ENCODE measurements at places on chromosomes 1 and 21. TPM values are rescaled to one million over a fixed set of nuclear protein-coding genes. Genes with fewer than 3 reads are reported as not detected.

KIF21B gene
- 7.6 TPM for total RNA-seq

CDC42BPA gene
- 18.5 TPM for total RNA-seq

NDC1 gene
- 29.5 TPM for total RNA-seq

INSRR gene
- total RNA-seq = not detected

AMY1B gene
- not detected for total RNA-seq

JUN gene
- 160 TPM for total RNA-seq

DNM3 gene
- 1.2 TPM for total RNA-seq

CHIT1 gene
- total RNA-seq = not detected

PSMB4 gene
- 241 TPM for total RNA-seq

RABIF gene
- 10.0 TPM for total RNA-seq

LYPD8 gene
- total RNA-seq = not detected

CDK18 gene
- total RNA-seq = 19.3 TPM

AGMAT gene
- 5.4 TPM for total RNA-seq

MECR gene
- 28.7 TPM for total RNA-seq

DPM3 gene
- total RNA-seq = 75.3 TPM

PDZK1 gene
- 29.6 TPM for total RNA-seq

FCGR2B gene
- total RNA-seq = 0.19 TPM

CD48 gene
- total RNA-seq = not detected

ZSWIM5 gene
- total RNA-seq = 2.7 TPM

F5 gene
- 6.0 TPM for total RNA-seq

KCNE2 gene
- total RNA-seq = 1.8 TPM

SMPDL3B gene
- 3.2 TPM for total RNA-seq

FCMR gene
- total RNA-seq = 0.58 TPM

OPTC gene
- total RNA-seq = not detected

PKP1 gene
- 30.7 TPM for total RNA-seq

DIO1 gene
- 4.1 TPM for total RNA-seq

LYST gene
- 9.7 TPM for total RNA-seq

NEXN gene
- 0.38 TPM for total RNA-seq

AK2 gene
- total RNA-seq = 138 TPM

MAP3K21 gene
- total RNA-seq = 3.6 TPM

FYB2 gene
- 0.76 TPM for total RNA-seq

IL20 gene
- not detected for total RNA-seq

CELA3A gene
- total RNA-seq = not detected

IQGAP3 gene
- total RNA-seq = 17.6 TPM
